ENCODE measurements at places on chromosomes 7 and 10.

DNA sequence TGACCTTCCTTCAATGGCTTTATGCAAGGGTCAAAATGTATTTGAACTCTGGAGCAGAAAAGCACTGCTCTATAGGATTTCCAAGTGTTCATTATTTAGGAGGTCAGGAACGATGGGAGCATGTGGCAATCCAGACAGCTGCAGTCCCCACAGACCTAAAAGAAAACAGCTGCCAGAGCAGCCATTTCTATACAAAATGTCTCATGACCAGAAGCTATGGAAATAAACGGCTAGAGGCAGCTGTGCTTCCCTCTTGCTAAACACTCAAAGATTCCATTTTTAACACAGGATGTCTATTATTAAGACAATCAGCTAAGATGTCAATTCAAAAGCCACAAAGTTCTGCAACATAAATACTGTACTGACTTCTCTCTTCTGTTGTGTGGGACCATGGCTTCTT lies 879.1 kb upstream of the C7orf33 start:
- DNase-seq: no peak

DNA sequence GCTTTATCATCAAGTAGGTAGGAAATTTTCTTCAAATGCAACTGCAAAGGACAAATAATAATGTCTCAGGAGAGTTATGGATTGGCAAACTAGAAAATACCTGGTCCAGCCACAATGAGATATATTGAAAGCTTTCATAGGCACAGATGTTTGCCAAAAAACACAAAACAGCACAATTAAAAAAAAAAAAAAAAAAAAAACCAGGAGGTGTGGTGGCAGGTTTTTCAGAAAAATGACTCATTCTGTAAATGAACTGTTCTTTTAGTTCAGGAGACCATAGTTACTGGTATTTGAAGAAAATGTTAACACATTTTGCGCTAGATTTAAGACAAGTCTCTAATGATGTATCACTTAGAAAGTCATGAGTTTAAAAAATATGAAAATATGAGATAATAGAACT lies 55.0 kb upstream of the JCAD start:
- no peak for DNase-seq

- no peak for DNase-seq
Measured at GRCh38 chr7:5177060-5177459, 13.0 kb upstream of the WIPI2 start.

GRCh38 chr7:2813350-2814185 lies 30.5 kb downstream of the GNA12 start:
- no peak for DNase-seq

DNA sequence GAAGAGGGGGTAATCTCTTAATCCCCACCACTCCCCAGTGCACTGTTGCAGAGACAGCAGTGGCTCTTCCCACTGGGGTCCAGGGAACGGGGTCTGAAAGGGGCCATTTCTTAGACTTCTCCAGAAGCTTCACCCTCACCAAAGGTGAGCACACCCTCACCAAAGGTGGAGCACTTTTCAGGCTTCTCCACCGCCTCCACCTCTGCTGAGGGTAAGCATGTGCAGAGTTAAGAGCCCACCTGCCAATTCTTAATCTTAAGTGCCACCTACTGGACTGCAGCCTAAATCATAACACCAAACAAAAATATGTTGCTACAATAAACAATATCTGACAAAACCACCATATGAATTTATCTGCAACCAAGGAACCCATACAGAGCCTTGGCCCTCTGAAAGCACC lies 27.0 kb downstream of the SNX13 start:
- no peak for DNase-seq

GRCh38 chr10:127699311-127699710 lies 37.7 kb upstream of the FOXI2 start:
- DNase-seq: no peak

DNA sequence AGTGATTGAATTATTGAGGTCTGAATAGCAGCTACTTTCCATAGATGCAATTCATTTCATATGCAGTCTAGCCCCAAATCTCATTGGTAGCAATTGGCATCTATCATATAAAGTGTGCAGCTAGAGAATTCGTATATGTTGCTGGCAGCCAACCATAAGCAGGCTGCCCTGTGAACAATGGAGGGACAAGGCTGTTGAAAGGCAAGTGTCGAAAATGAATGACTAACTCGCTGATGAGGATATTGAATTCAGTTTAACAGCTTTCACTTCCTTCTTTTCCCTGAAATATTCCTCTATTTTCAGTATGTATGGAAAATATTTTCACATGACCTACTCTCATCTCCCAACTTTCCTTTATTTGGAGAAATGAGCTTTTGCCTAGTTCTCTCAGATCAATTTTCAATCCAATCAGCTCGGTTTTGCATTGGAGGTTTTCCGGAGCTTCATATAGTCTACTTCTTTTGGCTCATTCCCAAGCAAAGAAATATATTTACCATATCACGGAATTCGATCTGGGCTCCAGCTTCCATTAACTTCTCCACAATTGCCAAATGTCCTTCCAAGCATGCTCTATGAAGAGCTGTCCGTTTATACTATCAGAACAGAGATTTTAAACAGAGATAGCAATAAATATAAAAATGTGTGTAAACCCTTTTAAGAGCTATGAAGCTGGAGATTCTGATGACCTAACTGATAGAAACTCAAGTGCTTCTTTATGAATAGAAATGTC lies 3.5 kb downstream of the ANKRD1 start:
- DNase-seq: no peak

GRCh38 chr7:79414910-79415309 lies 38.6 kb downstream of the MAGI2 start:
- no peak for DNase-seq

Data from stimulated activated effector memory CD8-positive, alpha-beta T cell treated with anti-CD3 and anti-CD28 coated beads, Interleukin-12 subunit alpha, Interleukin-12 subunit beta, amount 100 ng/mL, for 72 hours (primary cell).